Neural crest cell (in vitro differentiated cells): ENCODE measurements at places on chromosomes 5 and 9. TPM values are rescaled to one million over a fixed set of nuclear protein-coding genes. Genes with fewer than 3 reads are reported as not detected.

- no peaks in the 10 kb centered on the region for H3K27me3 ChIP-seq
- H3K4me1 ChIP-seq, result peaks cover 3% of the 10 kb centered on the region
- DNase-seq, result peak; percentile 73
- peaks cover 21% of the 10 kb centered on the region for H3K36me3 ChIP-seq
Observed at GRCh38 chr9:100028201-100028784, 70.5 kb downstream of the ERP44 start.

CNTNAP3B gene
- total RNA-seq, result 9.4 and 10.0 TPM in 2 replicates

DNA sequence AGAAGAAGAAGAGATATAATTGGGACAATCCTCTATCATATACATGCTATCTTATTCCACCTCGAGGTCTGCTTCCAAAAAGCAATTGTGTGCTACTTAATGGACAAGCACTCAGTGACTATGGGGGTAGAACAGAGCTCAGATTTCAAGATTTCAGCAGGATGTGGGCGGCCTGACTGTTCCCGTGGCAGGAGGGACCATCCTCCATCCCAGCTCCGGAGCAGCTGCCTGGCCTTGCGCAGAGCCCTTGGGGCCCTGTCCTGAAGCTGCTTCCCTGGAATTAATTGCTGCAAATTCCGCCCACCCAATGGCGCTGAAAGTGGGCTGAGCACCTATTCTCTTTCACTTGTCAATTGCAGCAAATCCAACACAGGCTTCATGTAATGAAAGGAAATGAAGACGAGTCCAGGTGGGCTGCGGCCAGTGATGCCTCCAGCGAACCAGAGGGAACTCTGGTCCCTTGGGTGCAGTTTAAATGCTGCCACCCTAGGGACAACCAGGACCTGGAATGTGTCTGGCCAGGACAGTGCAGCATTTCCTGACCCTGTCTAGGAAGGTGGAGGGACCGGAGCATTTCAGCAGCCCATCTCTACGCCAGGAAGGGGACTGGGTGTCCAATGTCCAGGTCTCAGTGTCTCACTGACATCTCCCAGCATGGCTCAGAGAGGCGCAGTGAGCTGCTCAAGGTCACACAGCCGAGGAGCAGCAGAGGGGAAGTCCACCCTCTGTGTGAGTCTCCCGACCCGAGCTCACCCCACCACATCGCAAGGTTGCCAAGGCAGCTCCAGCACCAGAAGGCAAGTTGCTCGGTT is 50.5 kb upstream of the FCN1 start:
- no peaks in the 10 kb centered on the region for H3K36me3 ChIP-seq
- DNase-seq, result no peak
- H3K4me3 ChIP-seq, result no peak overlapping the region
- peaks cover 12% of the 10 kb centered on the region for H3K4me1 ChIP-seq
- no peak overlapping the region for H3K27ac ChIP-seq

- DNase-seq, result no peak
- peaks cover 48% of the 10 kb centered on the region for H3K4me1 ChIP-seq
- H3K27me3 ChIP-seq, result peaks cover 14% of the 10 kb centered on the region
- H3K36me3 ChIP-seq, result no peaks in the 10 kb centered on the region
- peak overlapping the region; percentile 81 for H3K27ac ChIP-seq
- no peak overlapping the region for H3K4me3 ChIP-seq
Observed at GRCh38 chr9:127767909-127768331, 10.5 kb downstream of the SH2D3C start.

ELOVL7 gene
- 0.42 and 0.96 TPM in 2 replicates for total RNA-seq

HSPB3 gene
- not detected in 2 replicates for total RNA-seq

GRCh38 chr5:170235876-170236864 is 3.4 kb downstream of the C5orf58 start:
- DNase-seq, result no peak
- no peak overlapping the region for H3K27ac ChIP-seq
- H3K4me3 ChIP-seq, result no peak overlapping the region
- H3K36me3 ChIP-seq, result no peaks in the 10 kb centered on the region
- H3K27me3 ChIP-seq, result no peaks in the 10 kb centered on the region

- peaks cover 4% of the 10 kb centered on the region for H3K36me3 ChIP-seq
- no peak for DNase-seq
- H3K4me3 ChIP-seq, result peak overlapping the region; percentile 95
- no peaks in the 10 kb centered on the region for H3K27me3 ChIP-seq
- H3K4me1 ChIP-seq, result peaks cover 27% of the 10 kb centered on the region
Observed at GRCh38 chr5:142109331-142110045, 909 bp downstream of the NDFIP1 start.

DNA sequence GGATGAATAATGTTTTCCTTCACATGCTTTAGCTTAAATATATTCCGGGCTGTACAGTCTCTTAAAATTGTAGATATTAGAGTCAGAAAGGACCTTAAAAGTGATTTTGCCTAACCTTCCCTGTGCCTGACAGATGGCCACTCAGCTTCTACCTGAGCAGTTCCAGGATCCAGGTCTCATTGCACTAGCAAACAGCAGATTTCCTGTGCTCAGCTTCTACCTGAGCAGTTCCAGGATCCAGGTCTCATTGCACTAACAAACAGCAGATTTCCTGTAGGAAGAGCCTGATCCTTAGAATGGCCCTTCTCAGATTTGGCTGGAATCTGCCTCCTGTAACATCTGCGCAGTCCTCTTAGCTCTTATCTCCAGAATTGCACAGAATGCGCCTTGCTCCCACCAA is 219.8 kb downstream of the AOPEP start:
- no peaks in the 10 kb centered on the region for H3K27me3 ChIP-seq
- H3K36me3 ChIP-seq, result peaks cover 5% of the 10 kb centered on the region
- H3K27ac ChIP-seq, result no peak overlapping the region
- H3K4me1 ChIP-seq, result peaks cover 19% of the 10 kb centered on the region
- H3K4me3 ChIP-seq, result no peak overlapping the region

GRCh38 chr9:108041551-108041950 is 552.0 kb upstream of the KLF4 start:
- DNase-seq, result no peak
- no peak overlapping the region for H3K27ac ChIP-seq
- peaks cover 9% of the 10 kb centered on the region for H3K27me3 ChIP-seq
- no peak overlapping the region for H3K4me3 ChIP-seq

DNA sequence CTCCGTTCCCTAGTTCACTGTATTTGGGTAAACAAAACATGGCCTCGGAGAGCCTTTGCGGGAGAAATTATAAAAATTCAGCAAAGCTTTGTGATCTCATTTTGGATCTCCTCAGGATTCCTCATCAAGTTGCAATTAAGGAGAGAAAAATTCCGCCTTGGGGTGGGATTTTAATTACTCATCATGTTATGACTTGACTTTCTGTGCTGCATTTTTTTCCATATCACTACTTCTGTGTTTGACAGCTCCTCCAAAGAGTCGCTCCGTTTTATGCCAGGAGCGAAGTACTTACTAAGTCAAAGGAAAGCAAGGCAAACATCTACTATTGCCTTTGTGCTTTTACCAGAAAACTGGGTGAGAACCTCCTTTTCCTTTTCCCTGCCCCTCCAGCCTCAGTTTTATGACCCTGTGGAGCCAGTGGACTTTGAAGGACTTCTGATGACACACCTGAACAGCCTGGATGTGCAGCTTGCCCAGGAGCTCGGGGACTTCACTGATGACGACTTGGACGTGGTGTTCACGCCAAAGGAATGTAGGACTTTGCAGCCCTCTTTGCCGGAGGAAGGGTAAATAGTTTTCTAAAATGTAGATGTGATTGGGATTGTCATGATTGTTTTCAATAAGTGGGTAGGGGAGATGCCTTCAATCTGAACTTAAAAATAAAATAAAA is 71.5 kb downstream of the DOCK8 start:
- DNase-seq, result no peak
- H3K36me3 ChIP-seq, result no peaks in the 10 kb centered on the region
- H3K27me3 ChIP-seq, result peaks cover 17% of the 10 kb centered on the region
- no peak overlapping the region for H3K4me3 ChIP-seq
